Activated naive CD4-positive, alpha-beta T cell treated with anti-CD3 and anti-CD28 coated beads, Interleukin-2, amount 50 U/mL, for 16 hours (primary cell): ENCODE measurements at places on chromosomes 4 and X.

DNA sequence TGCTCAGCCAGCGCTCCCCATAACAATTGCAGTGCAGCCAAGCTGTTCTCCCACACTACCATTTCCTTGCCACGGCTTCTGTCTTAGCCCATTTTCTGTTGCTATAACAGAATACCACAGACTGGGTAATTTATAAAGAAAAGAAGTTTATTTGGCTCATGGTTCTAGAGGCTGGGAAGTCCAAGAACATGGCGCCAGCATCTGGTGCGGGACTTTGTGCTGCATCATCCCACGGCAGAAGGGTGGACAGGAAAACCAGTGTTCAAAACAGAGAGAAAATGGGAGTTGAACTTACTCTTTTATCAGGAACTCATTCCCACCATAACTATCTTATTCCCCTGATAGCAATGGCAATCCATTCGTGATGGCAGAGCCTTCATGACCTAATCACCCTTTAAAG is 104.6 kb downstream of the FHDC1 start:
- DNase-seq = no peak

- no peak for DNase-seq
These were observed 77.5 kb downstream of the MSN start for GRCh38 chrX:65744965-65745364.

GRCh38 chr4:184968784-184969201 is 49.5 kb upstream of the HELT start:
- DNase-seq = no peak

DNA sequence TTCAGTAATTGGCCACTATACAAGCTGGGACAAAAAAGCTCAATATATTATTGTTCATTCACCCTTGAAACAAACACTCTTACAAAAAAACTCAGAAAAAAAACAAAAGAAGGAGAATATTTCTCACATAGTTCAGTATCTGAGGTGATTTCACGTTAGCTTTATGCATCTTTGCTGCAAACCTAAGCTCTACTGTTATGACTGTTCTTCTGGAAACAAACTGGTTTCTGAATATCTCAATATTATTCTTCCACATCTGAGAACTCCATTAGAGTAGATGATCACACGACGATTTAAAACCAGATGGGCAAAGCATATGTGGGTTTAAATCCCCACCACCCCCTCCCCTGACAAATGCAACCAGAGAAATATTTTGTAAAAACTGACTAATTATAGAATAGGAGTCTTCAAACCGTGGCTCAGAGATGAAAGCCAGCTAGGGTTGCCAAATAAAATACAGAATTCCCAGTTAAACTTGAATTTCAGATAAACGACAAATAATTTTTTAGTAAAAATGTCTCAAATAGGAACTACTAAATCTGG is 182.0 kb upstream of the FAM241A start:
- no peak for DNase-seq
